ENCODE measurements at places on chromosomes 12 and 14.

- no peak for DNase-seq
These were observed 59.3 kb upstream of the TMPO start for GRCh38 chr12:98456041-98456440.

- no peak for DNase-seq
These were observed 55.7 kb upstream of the RD3L start for GRCh38 chr14:103998027-103998426.

- peak; percentile 37 for DNase-seq
These were observed 26.3 kb downstream of the SLC15A4 start for GRCh38 chr12:128797119-128798118.

GRCh38 chr14:22200977-22201605 is 387.9 kb downstream of the DAD1 start:
- peak; percentile 18 for DNase-seq

GRCh38 chr12:60269611-60270269 is 673.9 kb downstream of the SLC16A7 start:
- no peak for DNase-seq

DNA sequence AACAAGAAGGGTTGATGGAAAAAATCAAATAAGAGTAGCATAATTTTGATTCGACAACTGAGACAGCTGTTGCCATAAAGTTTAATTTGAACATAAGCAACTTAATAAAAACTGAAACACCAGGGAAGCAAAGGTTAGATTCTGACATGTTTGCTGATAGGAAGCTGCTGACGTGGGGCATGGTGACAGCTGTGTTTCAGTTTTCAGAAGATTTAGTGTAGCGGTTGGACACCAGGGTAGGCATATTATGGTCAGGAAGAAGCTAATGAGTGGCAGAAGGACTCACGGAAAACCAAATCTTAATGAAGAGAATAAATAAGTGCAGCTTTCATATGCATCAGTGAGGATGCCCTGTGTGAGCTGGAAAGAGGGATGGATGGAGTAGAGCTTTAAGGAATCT is 336.7 kb upstream of the RPL10L start:
- DNase-seq, result no peak

DNA sequence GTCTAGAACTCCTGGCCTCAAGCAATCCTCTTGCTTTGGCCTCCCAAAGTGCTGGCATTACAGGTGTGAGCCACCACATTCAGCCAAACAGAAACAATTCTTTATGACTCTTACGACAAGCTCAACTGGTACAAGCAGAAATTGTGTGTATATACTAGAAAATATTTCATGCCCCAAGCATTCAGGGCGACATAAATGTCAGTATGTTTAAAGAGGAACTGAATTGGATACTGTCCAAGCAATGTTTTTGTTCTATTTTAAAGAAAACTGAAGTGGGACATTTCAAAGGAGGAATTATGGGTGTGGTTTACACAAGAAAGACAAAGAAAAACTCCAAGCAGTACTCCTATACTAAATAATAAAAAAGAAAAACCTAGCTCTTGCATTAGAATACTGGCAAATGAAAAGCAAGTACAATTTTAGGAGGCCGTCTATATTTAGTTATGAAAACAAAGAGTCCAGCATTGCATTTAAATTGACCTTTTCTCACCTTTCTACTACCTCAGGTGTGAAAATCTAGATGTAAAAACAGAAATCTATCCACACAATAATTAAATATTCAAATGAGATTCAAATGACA is 48.9 kb downstream of the PPP1R12A start:
- DNase-seq, result no peak

DNA sequence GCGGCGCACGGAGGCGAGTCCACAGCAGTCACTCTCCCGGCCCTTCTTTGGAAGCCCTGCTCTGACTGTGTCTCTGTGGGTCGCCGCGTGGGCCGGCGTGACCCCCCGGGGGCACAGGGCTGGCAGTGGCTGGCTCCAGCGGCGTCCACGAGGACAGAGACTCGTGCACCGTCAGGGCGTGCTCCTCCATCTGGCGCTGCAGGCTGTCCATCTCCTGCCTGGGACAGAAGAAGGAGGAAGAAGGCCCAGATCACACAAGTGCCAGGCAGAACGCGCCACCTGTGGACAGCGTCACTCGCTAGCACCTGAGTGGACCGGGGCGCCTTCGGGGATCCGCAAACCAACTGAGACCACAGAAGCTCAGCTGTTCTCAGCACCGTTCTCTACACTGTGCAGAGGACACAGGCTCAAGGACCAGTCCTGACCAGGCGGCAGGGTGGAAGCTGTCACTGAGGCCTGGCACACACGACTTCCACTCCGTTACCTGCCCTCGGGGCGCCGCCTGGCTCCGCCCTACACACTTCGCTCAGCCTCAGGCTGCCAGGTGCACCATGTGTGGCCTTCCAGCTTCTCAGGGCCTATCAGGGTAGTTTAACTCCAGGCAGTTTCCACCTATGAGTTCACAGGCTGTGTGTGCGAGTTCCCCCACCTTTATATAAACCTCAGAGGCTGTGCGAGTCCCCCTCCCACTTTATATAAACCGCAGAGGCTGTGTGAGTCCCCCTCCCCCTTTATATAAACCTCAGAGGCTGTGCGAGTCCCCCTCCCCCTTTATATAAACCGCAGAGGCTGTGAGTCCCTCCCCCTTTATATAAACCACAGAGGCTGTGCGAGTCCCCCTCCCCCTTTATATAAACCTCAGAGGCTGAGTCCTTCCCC is 11.7 kb upstream of the ANKLE2 start:
- no peak for DNase-seq

DNA sequence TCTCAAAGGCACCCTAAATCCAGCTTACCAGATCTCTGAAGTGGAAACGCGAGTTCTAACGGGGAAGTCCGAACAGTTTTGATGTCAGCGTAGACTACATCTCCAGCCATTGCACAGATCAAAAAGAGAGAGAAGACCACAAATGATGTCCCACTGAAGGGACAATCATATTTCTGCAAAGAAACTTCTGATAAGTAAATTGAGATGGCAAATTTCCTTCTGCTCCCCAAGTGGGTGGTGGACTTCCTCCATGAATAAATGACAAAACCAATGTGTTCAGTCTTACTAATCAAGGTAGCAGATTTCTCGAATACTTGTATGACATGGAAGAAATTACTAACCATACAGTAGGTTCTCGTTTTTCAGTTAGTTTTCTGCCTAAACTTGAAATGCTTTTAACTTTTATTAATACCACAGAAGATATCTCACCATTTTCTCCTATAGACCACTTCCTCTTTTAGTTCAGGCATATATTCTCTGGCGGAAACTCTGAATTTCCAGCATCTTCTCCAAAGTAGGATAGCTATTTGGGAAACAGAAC is at the start of gene CLECL1:
CLECL1 (minus strand) TSS at position 177 of the 541 bp plus-strand sequence.
- peak; percentile 50 for DNase-seq

DNA sequence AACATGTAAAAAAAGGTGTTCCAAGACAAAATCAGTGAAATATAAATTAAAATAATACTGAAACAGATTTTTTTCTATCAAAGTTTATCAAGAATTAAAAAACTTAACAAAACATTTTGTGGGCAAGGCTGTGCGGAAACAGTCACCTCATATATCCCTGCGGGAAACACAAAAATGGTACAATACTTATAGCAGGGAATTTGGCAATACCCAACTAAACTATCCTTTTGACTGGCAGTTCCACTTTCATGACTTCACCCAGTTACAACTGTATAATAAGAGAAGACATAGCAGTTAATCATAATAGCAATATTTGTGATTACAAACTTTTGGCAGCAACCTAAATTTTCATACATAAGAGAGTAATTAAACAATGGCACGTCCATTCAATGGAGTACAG is 121.5 kb upstream of the EGLN3 start:
- DNase-seq, result no peak

DNA sequence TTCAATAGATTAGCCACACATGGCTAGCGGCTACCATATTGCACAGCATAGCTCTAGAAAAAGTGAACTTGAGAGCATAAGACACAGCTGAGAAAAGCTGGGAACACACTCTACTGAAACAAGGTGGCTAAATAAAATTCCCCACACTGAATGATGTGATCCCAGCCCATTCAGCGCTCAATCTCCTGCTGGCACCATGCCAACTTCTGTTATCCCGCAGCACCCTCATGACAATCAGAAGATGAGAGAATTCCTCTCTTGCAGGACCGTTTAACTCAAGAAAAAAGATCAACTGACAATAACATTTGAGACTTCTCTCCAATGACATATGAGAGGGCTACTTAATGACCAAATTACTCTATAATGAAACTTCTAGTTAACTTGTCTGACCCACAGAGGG is 115.4 kb downstream of the ADAMTS20 start:
- DNase-seq, result no peak

DNA sequence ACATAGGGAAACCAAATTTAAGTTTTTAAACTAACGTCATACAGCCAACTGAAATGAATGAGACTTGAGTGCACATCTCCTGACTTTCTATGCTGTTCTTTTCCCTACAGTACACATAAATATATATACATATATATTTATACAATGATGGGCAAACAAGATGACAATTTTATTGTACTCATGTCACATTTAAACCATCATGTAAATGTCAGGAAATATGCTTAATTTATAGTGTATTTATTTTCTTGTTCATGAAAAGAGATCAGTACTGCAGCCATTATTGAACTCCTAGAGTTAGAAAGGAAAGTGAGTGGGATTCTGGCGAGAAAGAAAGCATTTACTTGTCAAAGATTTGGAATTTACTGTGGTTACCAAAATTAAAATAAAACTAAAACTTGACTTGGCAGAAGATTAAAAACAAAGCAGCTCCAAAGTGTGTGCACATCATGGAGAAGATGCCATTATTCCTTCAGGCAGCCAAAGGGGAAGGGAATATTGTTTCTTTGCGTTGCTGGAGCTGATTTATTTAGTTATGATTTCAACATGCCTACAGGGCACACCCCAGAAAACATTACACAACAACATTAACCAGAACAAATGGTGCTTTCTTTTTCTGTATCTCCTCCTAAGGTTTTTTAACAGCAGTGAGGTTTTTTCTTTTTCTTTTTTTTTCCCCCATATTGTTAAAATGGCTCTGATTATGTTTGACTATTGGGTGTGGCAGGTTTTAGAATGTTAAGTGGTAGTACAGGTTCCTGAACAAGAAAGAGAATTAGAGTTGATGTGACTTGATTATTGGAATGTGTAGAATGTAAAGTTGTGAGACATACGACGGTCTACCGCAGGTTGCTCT is 144.6 kb downstream of the RAD51B start:
- DNase-seq, result no peak

- no peak for DNase-seq
These were observed 447.9 kb upstream of the TMEM132C start for GRCh38 chr12:127819056-127819455.

GRCh38 chr12:114885501-114885900 is 201.5 kb upstream of the TBX3 start:
- no peak for DNase-seq

DNA sequence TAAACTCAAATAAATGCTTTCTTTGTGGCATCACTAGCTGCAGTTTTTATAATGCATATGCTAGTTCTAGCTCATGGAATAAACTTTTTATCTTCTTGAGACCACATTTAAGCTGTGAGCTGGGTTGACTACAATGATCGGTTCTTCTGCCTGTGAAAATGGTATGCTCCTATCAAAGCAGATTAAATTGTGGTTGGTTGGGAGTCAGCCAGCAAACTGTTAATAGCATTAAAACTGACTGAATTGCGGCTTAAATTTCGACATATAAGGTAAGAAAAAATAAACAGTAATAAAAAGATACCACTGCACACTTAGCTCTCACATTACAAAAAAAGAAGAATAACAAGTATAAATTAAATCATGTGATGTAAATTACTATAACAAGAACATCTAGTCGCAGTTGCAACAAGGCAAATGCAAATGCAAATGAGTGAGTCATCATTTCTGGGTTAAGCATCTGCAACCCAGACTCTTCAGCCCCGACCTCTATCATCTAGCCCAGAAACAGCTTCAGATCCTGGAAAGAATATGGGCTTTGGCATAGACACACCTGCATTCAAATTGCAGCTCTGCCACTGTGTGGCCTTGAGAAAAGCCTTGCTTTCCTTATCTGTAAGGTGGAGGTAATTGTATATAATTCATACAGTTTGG is 19.8 kb upstream of the DHRS7 start:
- DNase-seq, result no peak

GRCh38 chr14:48690349-48690748 is 895.8 kb downstream of the RPS29 start:
- DNase-seq, result no peak

GRCh38 chr14:91078095-91078737 is 17.8 kb upstream of the RPS6KA5 start:
- DNase-seq, result peak; percentile 63

- DNase-seq, result no peak
These were observed 7.9 kb downstream of the FAIM2 start for GRCh38 chr12:49895773-49896172.

GRCh38 chr14:95047754-95048153 is 109.6 kb downstream of the DICER1 start:
- DNase-seq, result no peak

DNA sequence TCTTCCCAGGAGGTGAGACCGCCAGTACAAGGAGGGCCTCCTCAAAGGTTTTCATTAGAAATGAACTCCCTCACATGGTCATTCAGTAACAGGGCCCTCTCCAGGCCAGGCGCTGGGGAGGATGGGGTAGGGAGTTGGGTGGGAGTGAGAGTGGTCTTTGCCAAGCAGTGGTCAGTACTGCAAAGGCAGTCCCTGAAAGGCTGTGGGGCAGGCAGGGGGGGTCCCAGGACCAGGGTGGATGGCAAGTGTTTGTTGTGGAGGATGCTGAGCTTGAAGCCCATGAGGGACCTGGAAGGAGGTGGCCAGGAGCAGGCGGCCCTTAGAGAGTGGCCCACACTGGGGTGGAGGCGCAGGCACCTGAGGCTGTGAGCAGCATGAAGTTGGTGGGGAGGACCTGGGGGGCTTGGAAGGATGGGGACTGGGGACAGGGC is 26.1 kb downstream of the CEP170B start:
- DNase-seq, result no peak

GRCh38 chr12:130715150-130715997 is 725 bp downstream of the RIMBP2 start:
- DNase-seq, result no peak

DNA sequence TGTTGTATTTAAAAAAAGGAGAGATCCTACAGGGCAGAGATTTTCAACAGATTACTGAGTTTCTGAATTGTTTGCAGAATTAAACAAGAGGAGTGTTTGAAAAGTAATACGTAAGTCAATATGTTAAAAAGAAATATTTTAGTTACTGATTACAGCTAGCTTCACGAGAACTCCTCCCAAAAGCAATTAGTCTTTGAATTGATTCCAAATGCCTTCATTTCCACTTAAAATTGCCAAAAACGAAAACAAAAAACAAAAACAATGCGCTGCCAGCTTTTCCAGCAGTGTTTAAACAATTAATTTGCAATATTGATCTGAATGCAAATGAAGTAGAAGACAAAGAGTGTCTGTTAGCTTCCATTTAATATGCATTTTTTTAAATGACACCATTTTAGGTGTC is 310.0 kb downstream of the IPO8 start:
- DNase-seq, result no peak

- peak; percentile 85 for DNase-seq
These were observed 2.8 kb downstream of the RAPGEF3 start for GRCh38 chr12:47755655-47756562.

GRCh38 chr12:42641221-42641885 is 51.8 kb upstream of the PRICKLE1 start:
- DNase-seq, result no peak

- peak; percentile 7 for DNase-seq
These were observed 49.9 kb upstream of the OR4E1 start for GRCh38 chr14:21723431-21724045.

- no peak for DNase-seq
These were observed 261.9 kb downstream of the RAD51B start for GRCh38 chr14:68081489-68081888.
